ENCODE measurements at places on chromosomes 2 and 18.

DNA sequence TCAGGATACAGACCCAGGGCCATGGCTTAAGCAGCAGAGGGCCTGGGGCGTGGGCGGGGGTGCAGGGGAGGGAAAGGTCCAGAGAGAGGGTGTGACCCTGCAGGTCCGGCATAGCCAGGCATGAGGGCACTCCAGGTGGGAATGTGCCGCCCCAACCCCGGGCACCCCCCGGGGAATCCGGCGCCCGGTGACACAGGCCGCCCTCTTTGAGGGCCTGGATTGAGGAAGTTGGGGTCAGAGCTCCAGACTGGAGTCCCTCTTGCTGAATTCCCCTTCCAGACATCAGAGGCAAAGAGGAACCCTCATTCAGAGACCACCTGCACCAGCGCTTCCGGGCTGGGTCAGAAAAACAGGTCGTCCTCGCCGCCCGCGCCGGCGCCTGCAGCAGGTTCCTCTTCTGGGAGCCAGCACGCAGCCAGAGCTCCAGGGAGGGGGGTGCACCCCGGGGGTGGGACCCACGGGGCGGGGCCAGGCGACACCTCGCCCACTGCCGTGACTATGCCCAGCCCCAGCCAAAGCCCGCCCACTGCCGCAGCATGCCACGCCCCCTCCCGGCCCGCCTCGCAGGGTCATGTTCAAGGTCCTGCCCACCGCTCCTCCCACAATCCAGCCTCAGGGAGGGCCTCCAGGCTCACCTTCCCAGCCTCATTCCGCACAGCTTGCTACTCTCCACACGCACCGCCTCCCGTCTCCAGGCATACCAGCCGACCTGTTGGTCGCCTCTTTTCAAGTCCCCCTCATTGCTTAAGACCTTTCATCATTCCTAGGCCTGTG lies 98.3 kb upstream of the ID2 start:
- DNase-seq, result peak; percentile 75

DNA sequence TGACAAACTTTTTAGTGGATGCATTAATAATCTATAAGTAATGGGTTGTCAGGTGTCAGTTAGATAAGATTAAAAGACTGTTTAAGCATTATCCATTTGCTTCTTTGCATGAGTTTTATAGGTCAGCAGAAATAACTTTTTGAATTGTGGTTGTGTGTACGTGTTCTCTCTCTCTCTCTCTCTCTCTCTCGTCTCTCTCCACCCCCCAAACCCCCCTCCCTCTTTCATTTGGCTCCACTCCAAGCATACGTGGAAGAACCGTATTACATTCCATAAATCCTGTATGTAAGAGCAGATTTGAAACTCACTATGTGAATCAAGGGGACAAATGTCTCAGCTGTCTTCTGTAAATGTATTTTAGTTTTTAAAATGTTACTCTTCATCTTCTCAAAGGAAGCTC lies 120.2 kb downstream of the MEIS1 start:
- no peak for DNase-seq

- no peak for DNase-seq
Observed at GRCh38 chr2:95267458-95268210, 6.6 kb upstream of the PROM2 start.

GRCh38 chr2:105427485-105427884 lies 28.6 kb upstream of the FHL2 start:
- DNase-seq, result no peak

DNA sequence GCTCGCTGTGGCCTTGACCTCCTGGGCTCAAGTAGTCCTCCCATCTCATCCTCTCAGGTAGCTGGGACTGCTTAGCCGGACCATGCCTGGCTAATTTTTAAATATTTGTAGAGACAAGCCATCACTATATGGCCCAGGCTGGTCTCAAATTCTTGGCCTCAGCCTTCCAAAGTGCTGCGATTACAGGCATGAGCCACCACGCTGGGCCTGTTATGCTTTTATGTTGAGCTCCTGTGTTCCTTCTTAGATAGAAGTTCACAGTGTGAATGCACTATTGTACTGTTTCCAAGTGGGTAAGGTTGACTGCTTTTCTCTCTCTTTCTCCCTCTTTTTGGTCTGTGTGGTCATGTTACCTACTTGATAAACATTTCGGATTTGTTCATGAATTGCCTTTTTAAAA lies 61.9 kb downstream of the SMCHD1 start:
- no peak for DNase-seq

Measured in SIG-M5 (cell line).